ENCODE measurements at places on chromosomes 6 and 20.

DNA sequence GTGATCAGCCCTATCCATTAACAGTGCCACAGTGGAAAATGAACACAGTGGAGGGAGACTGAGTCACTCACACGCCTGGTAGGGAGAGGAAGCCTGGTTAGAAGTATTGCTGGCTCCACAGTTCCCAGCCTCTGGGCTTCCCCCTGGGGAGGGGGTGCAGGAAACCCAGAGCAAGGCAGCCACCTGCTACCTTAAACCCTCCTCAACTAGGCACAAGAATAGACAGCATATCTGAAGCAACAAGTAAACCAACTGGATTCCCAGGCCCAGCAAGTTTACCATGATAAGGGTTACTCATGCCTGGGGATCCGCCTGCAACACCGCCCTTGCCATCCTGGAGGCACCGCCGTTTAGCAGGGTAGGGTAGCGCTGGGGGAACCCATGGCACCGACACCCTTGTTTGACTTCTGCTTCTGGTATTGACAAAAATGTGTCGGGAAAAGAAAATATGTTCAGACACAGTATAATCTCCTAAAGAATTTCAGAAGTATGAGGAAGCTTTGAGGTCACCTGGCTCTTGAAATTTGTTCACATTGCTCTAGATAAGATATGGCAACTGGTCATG lies 38.3 kb downstream of the SLC22A23 start:
- no peak for DNase-seq

GRCh38 chr20:14878676-14879019 lies 541.2 kb upstream of the FLRT3 start:
- no peak for DNase-seq

GRCh38 chr6:145643760-145644159 lies 91.6 kb downstream of the EPM2A start:
- DNase-seq: no peak

DNA sequence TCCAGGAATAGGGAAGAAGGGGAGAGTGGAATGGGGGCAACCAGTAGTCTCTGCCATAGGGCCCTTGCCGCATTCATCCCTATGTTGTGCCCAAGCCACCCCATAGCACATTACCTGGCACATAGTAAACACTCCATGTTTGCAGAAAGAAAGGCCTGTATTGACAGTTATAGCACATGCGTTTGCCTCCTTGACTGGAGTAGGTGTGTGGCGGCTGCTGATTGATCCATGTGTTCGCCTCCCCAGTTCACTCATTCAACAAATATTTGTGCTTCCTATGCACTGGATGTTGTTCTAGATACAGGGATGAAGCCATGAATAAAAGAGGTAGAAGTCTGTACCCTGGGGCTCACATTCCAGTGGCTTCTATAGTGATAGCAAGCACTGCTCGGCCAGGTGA lies 19.8 kb upstream of the CCDC167 start:
- DNase-seq: no peak

DNA sequence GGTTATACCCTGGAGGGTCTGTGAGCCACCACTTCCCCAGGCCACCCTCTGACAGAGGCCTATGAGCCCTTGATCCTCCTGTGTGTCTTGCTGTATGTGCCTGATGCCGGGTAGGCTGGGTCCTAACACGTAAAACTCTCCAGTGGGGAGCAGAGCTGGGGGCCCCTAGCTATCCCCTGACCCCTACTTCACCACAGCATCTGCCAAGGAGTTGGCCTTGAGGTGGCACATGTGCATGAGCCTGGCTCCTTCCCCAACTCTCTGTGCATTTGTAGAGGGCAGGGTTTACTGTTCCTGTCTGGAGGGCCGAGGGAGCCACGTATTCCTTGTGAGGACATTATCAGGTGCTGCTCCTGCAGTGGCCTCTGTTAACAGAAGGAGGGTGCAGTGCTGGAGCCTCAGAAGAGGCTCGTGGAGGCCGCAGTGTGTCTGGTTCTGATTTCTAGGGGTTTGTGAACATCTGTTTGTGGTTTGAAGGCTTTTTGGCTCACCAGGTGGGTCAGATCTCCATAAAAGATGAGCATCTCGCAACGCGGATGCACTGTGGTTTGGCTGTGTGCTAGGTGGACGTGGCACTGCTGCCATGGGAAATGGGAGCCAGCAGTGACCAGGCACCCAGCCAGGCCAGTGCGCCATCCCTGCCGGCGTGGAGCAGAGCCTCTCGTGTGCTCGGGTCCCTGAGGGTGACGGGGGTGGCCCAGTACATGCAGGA lies 152.1 kb downstream of the DTNBP1 start:
- no peak for DNase-seq

All from dorsolateral prefrontal cortex (tissue), 122 donors.